ENCODE measurements at places on chromosomes 3 and 15.
A peak's percentile ranks its signal among the peaks of the same experiment; 100 is the strongest.

DNA sequence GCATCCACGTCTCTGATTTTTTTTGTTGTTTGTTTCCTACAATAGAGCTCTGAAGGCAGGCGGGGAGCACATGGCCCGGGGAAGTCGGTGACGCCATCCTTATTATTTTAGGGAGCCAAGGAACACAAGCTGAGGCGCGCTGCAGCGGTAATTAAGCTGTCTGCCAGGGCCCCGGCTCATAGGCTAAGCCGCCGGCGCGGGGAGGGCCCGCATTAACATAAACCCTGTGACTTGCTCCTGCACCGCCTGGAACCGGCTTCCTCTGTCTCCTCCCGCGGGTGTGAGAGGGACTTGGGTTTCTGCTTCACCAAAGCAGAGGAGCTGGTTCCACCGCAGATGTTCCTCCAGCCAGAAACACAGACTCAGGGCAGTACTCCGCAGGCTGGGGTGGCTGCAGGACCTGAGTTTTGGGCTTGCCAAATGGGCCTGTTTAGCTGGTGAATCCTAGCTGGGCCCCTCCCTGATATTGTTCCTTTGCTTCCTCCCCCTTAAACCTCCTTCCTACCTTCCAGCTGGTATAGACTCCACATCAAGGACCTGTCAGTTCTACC, 25.3 kb downstream of the ANP32A start:
- peak; percentile 91 for DNase-seq

- no peak for DNase-seq
These were observed 44.5 kb upstream of the CCNL1 start for GRCh38 chr3:157204431-157204830.

DNA sequence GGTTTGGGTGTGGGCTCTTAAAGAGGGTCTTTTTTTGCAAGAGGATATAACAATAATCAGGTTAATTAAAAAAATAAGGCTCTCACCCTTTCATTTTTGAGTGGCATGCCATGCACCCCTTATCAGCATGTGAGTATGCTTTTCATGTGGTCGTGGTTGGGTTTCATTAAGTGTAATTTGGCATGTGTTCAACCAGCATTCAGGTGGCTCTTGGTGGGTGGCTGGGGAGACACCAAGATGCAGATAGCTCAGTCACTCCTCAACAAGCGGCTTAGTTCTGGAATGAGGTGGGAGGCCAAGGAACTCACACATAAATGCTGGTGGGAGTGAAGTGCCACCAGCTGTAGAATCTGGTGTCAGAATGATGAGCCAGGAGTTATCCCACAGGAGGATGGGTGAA, 66.8 kb downstream of the FLNB start:
- DNase-seq: peak; percentile 59

DNA sequence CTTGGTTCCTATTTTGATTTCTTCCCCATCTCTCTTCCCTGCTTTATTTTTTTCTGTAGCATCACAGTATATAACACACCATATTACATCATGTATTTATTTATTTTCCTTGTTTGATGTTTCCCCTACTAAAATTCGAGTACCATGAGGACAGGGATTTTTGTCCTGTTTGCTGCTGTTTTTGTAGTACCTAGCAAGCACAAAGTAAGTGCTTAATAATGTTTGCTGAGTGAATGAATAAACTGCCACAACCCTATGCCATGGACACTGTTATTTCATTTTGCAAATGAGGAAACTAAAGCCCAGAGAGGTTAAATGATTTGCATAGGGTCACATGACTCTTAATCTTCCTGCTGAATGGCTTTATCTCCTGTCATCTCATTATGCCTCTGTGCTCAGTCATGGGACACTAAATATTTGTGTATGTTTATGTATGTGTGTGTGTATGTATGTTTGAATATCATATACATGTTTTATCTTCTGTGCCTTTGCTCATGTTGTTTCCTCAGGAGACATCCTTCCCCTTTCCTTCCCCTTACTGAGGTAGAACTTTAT, 26.1 kb upstream of the MGA start:
- DNase-seq: no peak

DNA sequence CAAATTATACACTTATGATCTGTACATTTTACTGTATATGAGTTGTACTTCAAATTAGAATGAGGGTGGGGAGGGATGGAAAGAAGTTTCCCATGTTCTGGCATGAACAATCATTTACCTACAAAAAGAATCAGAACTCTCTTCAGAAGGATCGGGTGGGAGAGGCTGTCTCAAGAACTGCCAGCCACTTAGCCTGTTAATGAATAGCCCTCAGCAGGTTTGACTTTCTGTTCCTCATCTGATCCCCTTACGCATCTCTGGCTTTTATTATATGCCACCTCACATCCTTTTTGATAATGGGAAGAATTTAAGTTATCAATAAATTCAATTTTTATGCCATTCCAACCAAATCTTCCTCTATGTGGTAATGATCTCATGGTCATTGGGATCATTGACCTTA, 168.3 kb upstream of the TGFBR2 start:
- no peak for DNase-seq

- no peak for DNase-seq
These were observed 19.9 kb downstream of the CCK start for GRCh38 chr3:42246091-42246490.
